ENCODE measurements at places on chromosomes 3 and 15. TPM values are rescaled to one million over a fixed set of nuclear protein-coding genes. Genes with fewer than 3 reads are reported as not detected.

- peaks cover 5% of the 10 kb centered on the region for H3K4me1 ChIP-seq
- H3K4me3 ChIP-seq, result peak overlapping the region; percentile 92
- no peaks in the 10 kb centered on the region for H3K36me3 ChIP-seq
- DNase-seq, result no peak
Measured at GRCh38 chr3:129315223-129315997, 36.7 kb downstream of the HMCES start.

DNA sequence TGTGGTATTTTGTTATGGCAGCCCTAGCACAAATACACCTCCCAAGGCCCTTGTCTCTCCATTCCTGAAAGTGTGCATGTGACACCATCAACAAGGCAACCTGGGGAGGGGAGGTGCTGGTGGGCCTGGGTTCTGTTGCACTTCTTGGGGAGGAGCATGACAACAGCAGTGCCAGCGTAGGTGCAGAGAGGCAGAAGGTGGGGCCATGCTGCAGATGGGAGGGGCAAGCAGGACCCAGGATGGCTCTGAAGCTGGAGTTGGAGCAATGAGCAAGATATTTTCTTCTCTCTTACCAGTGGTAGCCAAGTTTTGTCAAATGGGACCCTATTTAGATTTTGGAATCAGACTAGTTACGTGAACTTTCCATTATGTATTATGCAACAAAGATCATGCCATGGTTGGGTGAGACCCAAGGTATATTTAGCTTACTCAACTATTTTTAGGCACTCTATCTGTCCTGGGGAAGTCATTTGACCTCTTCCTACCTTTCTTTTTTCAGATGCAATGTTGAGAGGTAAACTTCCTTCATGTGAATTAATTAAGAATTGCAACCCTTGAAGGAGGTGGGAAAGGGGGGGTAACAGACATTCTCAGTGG is 3.4 kb downstream of the FYCO1 start:
- H3K4me1 ChIP-seq, result peaks cover 42% of the 10 kb centered on the region
- no peaks in the 10 kb centered on the region for H3K36me3 ChIP-seq
- DNase-seq, result no peak
- no peak overlapping the region for H3K27ac ChIP-seq
- H3K27me3 ChIP-seq, result no peaks in the 10 kb centered on the region

DNA sequence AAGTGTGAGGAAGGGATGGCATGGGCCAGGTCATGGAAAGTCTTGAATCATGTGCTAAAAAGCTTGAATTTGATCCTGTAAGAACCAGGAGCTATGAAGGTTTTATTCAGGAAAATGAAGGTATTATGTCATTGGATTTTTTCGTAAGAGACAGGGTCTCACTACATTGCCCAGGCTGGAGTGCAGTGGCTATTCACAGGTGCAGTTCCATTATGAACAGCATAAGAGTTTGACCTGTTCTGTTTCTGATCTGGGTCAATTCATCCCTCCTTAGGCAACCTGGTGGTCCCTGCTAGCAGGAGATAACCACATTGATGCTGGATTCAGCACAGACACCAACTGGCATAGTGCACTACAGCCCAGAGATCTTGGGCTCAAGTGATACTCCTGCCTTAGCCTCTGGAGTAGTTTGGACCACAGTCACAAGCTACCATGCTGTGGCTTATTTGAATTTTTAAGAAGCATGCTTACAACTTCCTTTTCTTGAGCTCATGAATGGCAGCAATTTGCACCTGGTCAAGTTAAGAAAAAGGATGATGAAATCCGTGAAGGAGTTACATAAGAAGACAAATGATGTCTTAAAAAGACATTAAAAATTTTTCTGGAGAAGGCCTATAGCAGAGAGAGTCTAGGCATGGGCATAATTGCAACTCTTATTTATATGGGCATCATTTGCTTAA is 79.1 kb downstream of the CADPS start:
- peaks cover 2% of the 10 kb centered on the region for H3K27me3 ChIP-seq
- no peaks in the 10 kb centered on the region for H3K36me3 ChIP-seq
- H3K4me1 ChIP-seq, result no peaks in the 10 kb centered on the region
- no peak overlapping the region for H3K4me3 ChIP-seq
- no peak for DNase-seq

CD200 gene
- total RNA-seq, result 1.8 TPM

- no peaks in the 10 kb centered on the region for H3K27me3 ChIP-seq
- H3K27ac ChIP-seq, result no peak overlapping the region
- peak; percentile 52 for DNase-seq
- no peak overlapping the region for H3K4me3 ChIP-seq
- H3K36me3 ChIP-seq, result no peaks in the 10 kb centered on the region
Measured at GRCh38 chr3:58191361-58191991, 19.3 kb downstream of the DNASE1L3 start.

CLK3 gene
- total RNA-seq, result 43.0 TPM

- no peak overlapping the region for H3K4me3 ChIP-seq
- H3K36me3 ChIP-seq, result peaks cover 10% of the 10 kb centered on the region
- DNase-seq, result peak; percentile 59
- H3K4me1 ChIP-seq, result peaks cover 54% of the 10 kb centered on the region
Measured at GRCh38 chr15:73699249-73700040, 15.3 kb downstream of the CD276 start.

TUSC7 gene
- total RNA-seq, result not detected

Data from chondrocyte (in vitro differentiated cells).